RKO (cell line): ENCODE measurements at places on chromosomes 3 and 15.

DNA sequence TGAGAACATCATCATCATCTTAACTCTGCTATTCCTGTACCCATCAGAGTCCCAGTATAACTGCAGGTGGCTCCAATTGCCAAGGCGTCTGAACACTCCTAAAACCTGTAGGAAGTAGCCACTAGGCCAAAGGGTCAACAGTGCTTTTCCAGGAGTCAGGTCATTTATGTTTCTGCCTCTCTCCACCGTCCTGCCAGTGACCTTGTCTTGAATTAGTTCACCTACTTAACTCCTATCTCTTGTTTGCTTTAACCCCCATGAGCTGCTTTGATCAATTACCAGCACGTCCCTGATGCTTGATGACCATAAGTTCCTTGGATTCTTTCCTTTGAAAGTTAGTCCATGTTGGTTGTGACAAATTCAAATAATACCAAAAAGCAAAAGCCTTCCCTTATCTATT is 169.8 kb upstream of the ANKRD28 start:
- no peak for DNase-seq

DNA sequence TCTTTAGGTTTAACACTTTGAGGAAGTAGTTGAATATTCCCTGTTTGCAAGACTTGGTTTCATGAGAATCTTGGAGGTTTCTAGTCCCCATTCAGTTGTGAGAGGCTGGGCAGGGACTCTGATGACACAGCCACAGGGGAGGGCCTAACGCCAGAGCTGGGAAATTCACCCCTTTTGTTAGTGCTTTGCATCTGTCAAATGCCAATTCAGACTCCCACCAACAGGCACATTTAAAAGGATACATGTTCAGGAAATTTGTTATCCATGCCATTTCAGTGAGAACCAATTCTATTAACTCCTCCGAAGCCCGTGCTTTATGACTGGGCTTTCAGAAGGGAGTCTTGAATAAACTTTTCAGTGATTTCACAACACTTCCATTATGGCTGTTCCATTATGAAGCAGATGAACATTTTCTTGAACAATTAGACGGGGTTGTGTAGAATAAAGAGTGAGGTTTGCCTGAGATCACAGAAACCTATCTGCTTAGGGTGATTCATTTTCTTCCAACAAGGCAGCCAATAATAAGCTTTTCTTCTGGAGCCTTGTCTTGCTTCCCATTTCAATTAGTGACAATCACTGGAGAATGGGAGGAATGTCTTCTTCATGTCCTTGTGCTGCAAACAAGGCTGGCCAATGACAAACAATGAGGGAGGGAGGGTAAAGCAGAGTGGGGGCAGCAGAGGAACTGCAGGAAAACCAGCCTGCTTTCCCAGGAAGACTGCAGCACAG is 90.6 kb downstream of the SOX14 start:
- no peak for DNase-seq

- DNase-seq = no peak
Observed at GRCh38 chr3:119726909-119727308, 24.1 kb downstream of the CFAP91 start.

DNA sequence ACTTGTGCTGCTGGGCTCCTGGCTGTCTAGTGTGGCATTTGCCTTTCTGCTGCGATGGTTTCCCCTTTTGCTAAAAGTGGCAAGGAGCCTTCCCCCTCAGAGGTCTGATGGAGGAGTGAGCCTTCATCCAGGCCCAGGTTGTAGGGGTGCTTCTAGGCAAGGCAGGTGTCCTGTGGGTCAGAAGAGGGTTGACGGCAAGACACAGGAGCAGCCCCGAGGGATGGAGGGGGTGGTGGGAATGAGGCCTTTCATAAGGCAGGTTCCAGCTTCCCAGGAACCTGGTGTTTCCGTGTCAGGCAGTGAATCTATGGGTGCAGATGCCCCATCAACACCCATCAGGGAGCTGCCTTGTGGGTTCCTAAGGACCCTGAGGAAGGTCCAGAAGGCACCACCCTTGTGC is 63.0 kb upstream of the TAMM41 start:
- DNase-seq = no peak

DNA sequence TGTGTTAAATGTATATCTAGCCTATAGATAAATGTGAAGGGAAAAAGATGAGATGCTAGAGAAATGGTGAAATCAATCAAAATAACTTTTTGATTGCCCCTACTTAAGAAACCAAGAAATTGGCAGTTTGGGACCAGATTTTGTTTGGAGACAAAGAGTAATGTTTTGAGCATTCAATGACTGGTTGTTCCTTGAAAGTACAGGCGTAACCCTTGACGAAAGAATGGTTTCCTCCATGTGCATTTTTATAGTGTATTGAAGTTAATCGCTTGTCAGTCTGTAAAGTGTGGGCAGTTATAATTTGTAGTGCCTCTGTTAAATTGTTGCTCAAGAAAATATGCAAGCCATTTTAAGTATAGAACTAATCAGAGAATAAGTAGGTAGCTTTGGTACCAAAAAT is 1.2 kb downstream of the KIF23 start:
- peak; percentile 45 for DNase-seq
